ENCODE measurements at places on chromosomes 13 and 19.

DNA sequence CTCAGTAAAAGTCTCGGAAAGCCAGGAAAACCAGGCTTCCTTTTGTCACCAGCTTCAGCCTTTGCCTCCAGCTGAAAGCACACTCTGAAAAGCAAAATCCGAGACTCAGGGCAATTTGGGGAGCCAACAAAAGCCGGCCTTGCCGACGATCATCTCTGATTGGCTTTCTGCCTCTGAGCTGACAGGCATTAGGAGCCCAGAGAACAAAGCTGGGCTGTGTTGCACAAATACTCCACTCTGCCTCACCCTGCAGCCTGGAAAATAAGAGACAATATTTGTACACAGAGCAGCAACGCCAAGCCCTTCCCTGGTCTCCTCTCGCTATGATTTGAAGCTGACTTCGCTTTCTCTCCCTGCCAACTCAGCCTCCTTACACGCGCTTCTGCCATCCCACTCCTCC is 46.9 kb downstream of the CACNA1A start:
- DNase-seq: no peak

GRCh38 chr13:48749144-48749543 is 95.4 kb downstream of the CYSLTR2 start:
- no peak for DNase-seq

DNA sequence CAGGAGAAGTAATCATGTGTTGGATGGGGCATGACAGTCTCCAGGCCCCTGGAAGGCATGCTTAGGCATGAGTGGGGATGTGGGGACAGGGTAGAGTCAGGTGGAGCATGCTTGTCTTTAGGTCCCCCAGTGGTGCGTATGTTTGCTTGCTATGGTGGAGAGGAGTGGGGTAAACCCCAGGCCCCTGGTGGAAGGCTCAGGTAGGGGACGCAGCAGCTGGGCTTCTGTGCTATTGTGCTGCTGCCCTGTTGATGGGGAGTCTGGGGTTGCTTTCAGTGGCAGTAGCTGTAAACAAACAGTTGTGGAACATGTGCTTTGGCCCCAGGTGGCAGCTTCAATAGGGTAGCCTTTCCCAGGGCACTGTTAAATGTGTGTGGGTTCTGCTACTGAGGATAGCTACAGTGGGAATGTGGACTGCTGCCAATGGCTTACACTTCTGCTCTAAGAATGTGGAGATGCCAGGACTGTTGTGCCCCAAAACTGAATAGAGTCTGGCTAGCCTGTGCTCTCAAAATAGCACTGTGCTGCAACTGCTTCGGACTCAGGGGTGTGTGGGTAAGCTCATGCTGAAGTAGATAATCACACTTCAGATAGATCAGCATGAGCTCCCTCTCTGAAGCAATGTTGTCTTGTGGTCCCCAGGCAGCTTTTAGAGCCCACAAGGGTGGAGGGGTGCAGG is 1257.3 kb downstream of the DIAPH3 start:
- no peak for DNase-seq

DNA sequence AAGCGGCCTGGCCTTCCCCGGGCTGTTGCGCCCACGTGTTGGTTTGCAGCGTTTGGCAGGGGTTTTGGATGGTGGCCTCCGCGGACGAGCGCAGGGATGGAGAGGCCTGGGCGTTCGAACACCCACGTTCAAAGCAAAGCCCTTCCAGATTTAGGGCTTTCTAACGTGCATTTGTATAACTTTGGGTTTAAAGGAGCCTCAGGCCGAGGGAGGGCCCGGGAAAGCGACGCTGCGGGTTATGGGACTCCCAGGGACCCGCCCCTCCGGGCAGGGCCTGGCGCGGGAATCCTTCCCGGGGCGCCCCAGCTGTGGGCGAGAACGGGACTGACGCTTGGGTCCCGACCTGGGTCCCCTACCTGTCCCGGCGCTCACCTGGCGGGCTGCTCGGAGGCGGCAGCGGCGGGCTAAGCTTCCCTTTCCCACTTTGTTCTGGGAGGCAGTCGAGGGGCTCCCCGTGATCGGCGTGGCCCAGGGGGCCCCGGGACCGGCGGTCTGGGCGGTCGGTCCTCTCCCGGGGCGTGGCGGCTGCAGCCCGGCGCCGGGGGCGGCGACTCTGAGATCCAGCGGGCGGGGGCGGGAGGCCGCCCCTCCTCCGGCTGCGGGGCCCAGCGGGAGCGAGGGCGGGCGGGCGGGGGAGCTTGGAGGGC is at the start of gene FBXO17:
TSS of gene FBXO17 (minus strand) at position 529 of the 647 bp plus-strand sequence. CDS start 25,423 bp downstream, outside the sequence.
- no peak for DNase-seq

DNA sequence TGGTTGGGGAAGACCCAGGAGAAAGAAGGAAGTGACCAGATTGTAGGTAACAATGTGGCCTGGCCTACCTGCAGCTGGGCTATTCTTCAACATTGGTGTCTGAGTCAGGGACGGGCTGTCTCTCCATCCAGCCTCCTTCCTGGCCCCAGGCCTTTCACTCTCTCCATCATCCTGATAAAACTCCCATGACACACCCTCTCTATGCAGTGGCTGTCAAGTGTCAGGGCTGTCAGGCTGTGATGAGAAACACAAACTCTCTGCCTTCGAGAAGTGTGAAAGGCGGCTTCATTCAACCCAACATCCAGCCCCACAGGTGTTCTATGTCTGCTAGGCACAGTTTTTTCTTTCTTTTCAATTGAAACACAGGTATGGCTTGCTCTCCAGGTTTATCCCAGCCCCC is 153.3 kb upstream of the VSTM2B start:
- DNase-seq: no peak

DNA sequence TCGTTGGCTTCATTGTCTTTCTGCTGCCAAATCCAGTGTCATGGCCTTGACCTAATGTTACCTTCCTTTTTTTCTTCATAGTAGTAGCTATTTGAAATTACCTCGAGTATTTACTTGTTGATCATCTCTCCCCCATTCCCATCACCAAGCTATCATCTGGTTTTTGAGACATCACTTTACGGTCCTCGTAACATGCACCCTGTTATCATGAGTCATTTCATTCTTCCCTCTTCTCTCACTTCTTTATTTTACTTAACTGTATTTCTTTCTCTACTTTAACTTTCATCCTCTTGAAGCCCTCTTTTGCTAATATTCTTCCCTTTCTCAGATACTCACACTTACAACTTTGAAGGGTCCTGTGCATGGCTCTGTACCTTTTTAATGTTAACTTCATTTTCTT is 31.8 kb downstream of the TPP2 start:
- no peak for DNase-seq

Data from AG04449 (cell line).